ENCODE measurements at places on chromosomes 3 and 15.

GRCh38 chr15:63809452-63809851 is 24.3 kb downstream of the HERC1 start:
- DNase-seq: no peak

DNA sequence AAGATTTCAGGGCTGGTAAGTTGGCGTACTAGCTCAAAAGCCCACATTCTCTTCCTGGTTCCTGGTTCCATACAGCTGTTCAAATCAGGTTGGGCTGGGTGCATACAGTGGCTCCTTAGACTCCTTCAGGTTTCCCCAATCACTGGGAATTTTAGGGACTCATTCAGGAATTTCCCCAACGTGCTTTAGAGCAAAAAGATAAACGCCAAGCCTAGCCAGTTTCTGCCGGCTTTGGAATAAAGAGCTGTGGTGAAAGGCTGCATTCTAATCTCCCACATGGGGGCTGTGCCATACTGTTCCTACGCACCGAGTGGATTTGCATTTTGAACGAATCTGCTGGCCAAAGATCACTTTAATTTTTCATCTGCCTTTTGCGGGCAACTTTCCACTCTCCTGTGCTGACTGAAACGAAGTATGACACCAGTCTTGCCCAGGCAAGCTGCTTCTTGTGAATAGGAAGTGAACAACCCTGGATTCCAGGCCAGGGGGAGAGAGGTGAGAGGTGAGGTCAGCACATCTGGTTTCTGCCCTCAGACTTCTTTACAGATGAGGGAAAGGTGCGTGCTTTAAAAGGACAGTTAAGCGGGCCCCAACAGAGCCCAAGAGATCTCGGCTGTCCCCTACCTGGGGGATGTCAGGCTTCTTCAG is 184.2 kb upstream of the PDZRN3 start:
- DNase-seq: no peak

DNA sequence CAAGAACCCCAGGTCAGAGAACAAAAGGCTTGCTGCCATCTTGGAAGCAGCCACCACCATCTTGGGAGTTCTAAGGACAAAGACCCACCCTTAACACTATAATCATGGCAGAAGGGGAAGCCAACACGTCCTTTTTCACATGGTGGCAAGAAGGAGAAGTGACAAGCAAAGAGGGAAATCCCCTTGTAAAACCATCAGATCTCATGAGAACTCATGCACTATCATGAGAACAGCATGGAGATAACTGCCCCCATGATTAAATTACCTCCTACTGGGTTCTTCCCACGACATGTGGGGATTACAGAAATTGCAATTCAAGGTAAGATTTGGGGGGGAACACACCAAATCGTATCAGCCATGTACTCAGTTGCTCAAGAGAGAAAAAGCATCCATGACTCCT is 21.1 kb upstream of the GBE1 start:
- DNase-seq: no peak

DNA sequence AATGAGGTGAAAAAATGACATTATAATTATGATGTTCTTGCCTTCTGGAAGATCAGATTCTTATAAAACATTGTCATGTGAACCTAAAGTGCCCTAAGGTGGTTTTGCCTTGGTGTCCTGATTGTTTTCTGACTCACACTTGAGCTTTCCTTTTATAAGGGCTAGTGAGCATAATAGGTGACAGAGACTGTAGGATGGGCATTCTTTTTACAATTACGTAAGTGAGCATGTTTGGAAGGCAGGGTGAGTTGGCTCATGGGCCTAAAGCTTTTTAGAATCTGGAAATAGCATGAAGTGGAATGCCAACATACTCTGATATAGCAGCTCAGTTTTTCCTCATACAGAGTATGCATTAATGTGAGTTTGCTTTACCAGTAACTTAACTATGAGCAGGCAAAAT is 41.2 kb downstream of the CRYBG3 start:
- no peak for DNase-seq

DNA sequence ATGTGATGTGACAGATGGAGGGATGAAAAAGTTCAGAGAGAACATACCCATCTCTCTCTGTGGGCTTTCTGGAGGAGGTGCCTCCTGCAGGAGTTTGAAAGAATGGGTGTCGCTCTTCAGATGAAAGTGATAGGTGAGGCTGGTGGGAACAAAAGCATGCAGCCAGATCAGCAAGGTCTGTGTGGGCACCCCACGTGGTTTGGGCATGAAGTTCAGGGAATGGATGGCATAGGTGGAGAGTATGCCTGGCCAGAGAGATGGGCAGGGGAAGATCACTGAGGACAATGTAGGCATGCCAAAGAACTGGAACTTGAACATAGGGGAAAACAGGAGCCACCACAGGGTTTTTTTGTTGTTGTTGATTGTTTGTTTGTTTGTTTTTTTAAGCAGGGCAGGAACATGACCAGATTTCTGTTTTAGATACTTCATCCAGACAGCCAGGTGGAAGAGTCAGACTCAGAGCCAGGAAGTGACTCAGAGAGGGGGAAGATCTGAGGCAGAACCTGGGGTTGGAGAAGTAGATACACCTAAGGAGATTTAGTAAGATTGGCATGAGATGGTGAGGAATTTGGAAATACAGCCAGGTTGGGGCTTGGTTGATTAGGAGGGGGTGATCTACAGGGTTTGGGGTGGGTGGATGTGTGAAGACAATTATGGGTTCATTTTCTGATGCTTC is 64.8 kb upstream of the CLSTN2 start:
- DNase-seq: no peak

GRCh38 chr15:64197425-64197824 is 34.6 kb upstream of the PPIB start:
- no peak for DNase-seq

DNA sequence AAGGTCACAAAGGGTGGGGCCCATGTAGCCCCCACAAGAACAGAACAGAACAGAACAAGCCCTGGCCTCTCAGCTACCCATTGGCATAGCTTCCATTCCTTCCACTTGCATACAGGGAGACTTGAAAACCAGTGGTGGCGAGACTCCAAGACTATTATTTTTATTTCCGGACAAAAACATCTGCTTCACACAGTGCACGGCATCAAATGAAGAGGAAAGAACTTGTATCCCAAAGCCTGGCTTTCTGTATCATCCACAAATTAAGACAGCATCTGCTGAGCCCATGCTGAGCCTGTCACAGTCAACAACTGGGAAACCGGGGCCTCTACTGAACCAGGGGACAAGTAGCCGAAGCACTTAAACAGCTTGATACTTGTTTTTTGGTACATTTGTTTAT is 56.0 kb downstream of the CLEC3B start:
- no peak for DNase-seq

GRCh38 chr3:135349254-135349948 is 554.3 kb downstream of the EPHB1 start:
- no peak for DNase-seq

DNA sequence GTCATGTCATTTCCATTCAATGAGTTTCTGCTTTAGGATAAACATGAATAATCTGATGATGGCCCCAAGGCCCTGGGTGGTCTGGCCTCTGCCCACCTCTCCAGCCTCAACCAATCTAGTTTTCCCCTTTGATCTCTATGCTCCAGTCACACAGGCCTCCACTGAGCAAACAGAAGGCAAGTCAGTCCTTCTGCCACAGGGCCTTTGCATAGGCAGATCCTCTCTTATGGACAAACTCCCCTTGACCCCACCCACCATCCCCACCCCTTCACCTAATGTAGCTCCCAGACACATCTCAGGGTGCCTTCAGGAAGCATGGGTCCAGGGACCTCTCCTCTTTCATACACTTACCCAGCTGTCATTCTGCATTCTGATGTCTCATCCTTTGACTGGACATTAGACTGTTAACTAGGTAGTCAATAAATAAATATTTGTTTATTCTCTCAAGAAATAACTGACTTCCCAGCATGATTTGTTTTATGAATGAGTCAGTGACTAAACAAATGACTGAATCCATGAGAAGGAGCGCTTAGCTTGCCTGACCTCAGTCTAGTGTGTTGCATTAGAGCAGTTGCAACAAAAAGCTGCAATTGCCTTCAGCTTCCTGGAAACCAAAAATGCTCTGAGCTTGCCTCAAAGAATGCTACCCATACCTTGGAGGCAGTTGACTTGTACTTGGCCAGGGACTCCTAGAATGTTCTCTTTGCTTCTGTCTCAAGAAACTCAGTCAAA is 386.6 kb upstream of the WNT5A start:
- DNase-seq: no peak

DNA sequence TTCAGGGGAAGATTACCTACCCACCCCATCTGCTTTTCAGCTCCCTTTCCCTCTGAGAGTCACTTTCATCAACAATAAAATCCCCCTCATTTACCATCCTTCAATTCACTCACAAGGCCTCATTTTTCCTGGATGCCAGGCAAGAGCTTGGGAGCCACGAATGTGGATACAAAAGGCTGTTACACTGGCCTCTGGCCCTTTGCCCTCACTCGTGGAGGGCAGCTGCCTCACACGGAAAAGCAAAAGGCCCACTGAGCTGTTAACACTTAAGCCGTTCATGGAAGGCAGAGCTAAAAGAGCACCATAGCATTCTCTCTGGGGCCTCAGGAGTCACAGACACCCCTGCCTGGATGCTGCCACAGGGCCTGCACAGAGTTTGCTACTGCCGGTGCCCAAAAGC is 102.4 kb upstream of the TUSC7 start:
- DNase-seq: no peak

DNA sequence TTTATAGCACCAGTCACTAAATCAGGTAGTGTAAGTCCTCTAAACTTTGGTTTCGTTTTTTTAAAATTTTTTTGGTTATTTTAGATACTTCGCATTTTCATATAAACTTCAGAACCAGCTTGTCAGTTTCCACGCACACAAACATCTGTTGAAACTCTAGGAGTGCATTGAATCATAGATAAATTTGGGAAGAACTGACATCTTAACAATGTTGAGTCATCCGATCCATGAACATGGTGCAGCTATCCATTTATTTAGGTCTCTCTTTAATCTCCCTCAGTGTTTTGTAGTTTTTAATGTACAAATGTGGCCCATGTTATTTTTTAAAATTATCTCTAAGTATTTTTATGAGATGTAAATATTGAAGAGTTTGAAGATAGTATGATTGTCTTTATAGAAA is 17.7 kb downstream of the TICRR start:
- DNase-seq: no peak

GRCh38 chr15:79007066-79007465 is 62.2 kb upstream of the CTSH start:
- peak; percentile 78 for DNase-seq

DNA sequence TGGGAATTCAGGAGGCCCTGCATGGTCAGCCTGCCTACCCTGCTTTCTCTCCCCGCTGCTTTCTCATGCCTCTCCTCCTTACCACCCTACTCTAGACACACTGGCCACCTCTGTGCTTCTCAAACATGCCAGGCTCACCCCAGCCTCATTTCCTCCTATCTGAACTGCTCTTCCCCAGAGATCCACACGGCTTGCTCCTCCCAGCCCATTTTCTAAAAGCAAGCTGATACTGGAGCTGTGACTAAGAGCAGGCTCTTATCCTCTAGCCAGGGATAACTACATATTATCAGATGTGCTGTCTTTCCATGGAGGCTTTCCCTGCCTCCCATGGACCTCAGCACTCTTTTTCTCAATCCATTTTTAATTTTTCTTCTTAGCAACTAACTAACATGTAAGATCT is 85.9 kb downstream of the BOC start:
- DNase-seq: no peak

GRCh38 chr3:107272471-107272870 is 104.8 kb upstream of the CCDC54 start:
- DNase-seq: no peak

GRCh38 chr3:147412917-147413685 is 3.9 kb downstream of the ZIC1 start:
- no peak for DNase-seq

DNA sequence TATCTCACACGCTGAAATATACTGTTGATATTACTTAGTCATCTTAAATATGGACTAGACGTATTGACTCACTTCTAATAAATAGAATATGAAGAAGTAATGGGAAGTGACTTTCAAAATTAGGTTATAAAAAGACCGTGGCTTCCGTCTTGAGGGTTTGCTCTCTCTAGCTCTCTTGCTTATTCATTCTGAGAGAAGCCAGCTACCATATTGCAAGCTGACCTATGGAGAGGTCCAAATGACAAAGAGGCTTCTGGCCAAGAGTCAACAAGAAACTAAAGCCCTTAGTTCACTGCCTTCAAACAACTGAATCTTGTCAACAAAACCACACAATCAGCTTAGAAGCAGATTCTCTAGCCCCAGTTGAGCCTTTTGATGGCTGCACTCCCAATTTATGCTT is 46.1 kb downstream of the SLC9C1 start:
- DNase-seq: no peak

- DNase-seq: no peak
Observed at GRCh38 chr3:106029954-106030626, 161.3 kb upstream of the CBLB start.

GRCh38 chr15:99257107-99257750 is 5.9 kb downstream of the LRRC28 start:
- no peak for DNase-seq

GRCh38 chr3:12462159-12462947 is 21.9 kb upstream of the TSEN2 start:
- no peak for DNase-seq

DNA sequence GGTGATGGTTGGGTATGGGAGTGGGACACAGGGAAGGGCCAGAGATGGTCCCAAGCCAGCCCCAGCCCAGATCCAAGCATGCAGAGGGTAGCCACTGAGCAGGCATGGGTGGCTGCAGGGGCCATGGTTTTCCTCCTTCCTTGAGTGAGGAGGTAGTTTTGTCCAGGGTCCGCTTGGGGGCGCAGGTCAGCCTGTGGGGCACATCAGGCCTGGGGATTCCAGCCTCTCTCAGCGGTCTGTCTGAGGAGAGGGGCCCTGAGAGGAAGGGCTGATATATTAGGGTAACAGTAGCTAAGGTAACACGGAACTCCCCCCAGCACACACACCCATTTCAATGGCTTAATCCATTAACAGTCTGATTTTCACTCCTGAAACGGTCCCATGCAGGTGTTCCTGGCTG is 22.7 kb upstream of the LCTL start:
- no peak for DNase-seq

- no peak for DNase-seq
Observed at GRCh38 chr15:87154761-87155160, 1075.1 kb downstream of the AGBL1 start.

DNA sequence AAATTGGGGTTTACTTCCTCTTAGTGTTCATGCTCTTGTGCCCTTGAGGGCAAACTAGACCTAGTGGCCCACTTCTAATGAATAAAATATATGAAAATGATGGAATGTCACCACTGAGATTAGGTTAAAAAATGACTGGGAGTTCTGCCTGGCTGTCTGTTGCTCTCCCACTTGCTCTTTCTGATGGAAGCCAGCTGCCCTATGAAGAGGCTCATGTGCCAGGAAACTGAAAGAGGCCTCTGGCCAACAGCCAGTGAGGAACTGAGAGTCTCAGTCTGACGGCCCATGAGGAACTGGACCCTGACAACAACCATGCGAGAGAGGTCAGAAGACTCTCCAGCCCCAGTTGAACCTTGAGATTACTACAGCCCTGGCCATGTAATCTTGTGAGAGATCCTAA is 107.1 kb upstream of the FHIT start:
- DNase-seq: peak; percentile 45
